GM23248 (cell line): ENCODE measurements at places on chromosomes 5 and 9. TPM values are rescaled to one million over a fixed set of nuclear protein-coding genes. Genes with fewer than 3 reads are reported as not detected.
A peak's percentile ranks its signal among the peaks of the same experiment; 100 is the strongest.

The FGD3 gene
- not detected in 2 replicates for total RNA-seq

The KYAT1 gene
- total RNA-seq = 5.1 and 5.8 TPM in 2 replicates

The S1PR3 gene
- total RNA-seq = 15.8 and 16.9 TPM in 2 replicates

The STING1 gene
- 75.0 and 87.8 TPM in 2 replicates for total RNA-seq

The NNT gene
- 27.2 and 47.2 TPM in 2 replicates for total RNA-seq

DNA sequence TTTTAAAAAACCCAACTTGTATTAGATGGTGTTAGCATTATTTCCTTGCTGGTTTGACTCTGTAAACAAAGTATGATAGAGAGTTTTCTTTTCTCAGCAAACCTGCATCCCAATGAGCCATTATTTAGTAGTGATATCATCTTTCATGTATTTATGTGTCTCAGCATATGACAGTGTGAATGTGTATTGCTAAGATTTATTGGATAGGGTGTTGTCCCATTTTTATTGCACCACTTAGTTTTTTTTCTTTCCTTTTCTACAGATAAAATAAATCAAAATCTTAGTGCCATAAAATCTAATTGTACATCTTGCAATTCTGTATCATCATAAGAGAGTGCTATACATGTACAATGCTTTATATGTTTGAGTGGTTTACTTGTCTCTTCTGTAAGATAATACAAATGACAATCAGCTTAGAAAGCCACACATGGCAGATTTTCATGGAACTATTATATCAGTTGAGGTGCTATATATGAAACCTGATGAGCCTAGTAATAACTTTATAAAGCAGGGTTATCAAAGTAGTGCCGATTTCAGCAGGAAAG lies 149.2 kb upstream of the CYLC2 start:
- DNase-seq = no peak

DNA sequence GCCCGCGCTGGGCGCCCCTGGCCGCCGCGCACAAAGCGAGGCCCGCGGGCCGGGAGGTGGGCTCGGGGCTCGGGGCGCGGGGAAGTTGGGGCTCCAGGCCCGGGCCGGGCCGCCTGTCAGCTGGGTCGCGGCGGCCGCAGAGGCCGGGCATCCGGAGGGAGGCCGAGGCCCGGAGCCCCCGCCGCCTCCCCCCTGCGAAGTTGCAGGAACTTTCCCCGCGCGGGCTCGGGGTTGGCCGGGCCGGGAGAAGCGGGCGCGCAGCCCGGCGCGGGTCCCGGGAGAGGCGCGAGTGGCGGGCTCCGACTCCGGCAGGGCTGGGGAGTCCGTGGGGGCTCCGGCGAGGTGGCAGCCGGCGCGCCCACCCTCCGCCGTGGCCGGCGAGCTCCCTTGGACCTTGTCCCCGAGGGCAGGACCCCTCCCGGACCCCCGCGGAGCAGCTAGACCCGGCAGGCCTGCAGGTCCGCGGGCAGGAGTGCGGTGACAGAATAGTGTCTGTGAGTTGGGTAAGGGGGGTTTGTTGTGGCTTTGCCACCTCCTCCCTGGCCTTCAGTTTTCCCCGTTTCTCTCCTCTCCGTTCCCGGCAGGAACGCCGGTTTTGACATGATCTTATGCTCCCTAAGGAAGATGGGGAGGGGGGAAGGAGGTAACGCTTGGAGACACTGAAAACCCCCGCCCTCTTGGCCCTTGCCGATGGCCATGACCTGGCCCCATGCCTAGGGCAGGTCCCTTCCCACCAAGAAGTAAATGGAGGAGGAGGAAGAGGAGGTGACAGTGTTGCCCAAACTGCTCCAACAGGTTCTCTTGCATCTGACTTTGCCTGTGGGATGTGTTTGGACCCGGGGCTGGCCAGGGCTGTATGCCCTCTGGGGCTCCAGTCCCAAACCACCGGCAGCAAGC lies 942 bp downstream of the PHF2 start:
- peak; percentile 60 for DNase-seq

DNA sequence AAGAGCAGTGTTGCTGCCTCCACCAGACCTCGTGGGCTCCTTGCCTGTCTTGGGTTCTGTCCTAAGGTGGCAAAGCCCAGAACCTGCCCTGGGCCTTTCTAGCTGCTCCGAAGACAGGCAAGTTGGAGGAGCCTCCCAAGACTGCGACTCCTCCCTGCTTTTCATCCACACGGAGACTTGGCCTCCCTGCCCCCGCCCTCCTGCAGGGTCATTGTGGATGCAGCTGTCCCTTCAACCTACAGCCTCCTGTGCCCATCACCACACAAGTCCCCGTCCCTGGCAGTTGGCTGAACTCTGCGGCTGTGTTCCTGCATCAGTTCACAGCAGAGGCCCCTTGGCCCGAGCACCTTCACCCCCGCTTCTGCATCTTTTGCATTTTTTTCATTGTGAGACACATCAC lies 59.2 kb downstream of the WNK2 start:
- DNase-seq = no peak

GRCh38 chr5:72702881-72703434 lies 113.5 kb upstream of the TNPO1 start:
- no peak for DNase-seq

DNA sequence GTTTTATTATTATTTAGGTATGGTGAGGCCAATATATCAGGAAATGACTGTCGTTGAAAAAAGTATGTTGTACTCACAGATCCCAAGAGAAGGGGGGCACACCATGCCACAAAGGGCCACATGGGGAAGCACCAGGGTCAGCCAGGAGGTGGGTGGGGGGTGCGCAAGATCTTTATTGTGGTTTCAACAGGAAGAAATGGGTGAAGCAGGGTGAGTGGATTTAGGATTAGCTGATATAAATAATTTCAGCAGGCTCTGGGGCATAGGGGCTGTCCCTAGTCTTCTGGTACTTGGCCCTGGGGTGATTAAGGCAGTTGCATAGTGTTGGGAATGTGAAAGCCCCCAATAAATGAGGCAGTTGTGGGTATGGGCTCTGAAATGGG lies 8.6 kb downstream of the PDCD1LG2 start:
- DNase-seq = no peak

DNA sequence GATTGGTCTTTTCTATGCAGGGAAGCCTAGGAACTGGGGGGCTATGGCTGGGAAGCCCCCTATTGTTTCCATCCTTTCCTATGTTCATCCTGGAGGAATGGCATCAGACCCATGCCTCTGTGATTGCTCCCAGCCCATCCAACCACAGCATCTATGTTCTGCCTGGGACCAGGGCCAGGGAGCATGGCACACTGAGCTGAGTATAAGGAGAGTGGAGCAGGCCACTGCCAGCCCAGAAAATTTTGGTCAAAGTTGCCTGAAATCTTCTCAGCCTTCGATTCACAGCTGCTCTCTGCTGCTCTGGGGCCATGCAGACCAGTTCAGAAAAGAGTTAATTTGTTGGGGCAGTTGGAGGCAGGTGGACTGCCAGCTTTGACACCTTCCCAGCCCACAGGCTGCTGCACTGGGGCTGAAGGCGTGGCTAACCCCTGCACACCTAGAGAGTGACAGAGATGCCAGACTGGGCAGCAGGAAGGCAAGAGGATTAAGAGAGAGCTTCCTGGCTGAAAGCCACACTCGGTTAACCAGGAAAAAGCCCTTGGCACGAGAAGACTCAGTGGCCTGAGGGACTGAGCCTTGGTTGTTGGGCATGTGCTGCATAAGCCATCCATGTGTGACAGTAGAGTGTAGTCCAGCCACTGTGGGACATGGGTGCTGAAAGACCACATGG lies 12.1 kb downstream of the TGFBI start:
- DNase-seq = peak; percentile 59

DNA sequence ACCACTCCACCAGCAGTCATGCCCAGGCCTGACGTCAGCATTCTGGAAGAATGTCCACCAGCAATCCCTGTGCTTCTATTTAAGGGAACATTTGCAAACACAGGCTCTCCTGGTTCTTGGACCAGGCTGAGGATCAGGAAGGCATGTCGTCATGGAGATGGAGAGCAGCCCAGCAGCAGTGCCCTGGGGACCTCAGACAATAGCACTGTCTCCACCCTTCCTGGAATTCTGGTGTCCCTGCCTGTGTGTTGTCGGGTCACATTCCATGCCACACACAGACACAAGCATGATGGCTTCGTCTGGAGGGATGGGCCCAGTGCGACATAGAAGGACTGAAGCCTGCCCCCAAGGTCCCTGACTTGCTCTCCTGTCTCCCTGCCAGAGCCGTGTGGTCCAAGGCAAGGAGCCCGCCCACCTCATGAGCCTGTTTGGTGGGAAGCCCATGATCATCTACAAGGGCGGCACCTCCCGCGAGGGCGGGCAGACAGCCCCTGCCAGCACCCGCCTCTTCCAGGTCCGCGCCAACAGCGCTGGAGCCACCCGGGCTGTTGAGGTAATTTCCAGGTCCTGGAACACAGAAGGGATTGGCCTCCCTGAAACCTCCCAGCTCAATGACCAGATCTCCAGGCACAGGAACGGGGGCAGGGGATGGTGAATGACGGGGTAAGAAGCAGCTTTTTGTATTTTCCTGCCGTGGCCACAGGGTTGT lies 43.8 kb downstream of the STOM start:
- peak; percentile 93 for DNase-seq

GRCh38 chr9:20200581-20200980 lies 411.7 kb upstream of the SLC24A2 start:
- DNase-seq = no peak

DNA sequence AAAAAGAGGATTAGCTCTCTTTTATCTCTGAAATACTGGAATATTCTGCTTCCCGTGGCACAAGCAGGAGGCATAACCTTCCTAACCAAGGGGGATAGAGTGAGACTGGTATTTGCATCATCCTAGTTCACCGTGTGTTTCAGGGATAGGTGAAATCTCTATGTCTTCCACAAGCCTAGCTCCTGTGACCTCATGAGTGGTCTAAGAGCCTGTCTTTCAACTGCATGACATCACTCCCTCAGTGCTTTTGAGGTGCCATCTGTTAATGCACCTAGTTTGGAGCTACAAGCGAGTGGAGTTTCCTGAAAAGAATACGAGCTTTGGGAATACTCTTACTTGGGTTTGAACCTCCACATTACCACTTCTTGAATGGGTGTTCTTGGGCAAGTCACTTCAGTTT lies 181.8 kb downstream of the PAPPA start:
- no peak for DNase-seq

GRCh38 chr9:132784286-132784830 lies 93.7 kb downstream of the AK8 start:
- DNase-seq = no peak

- DNase-seq = no peak
Observed at GRCh38 chr9:128250839-128251731, 24.7 kb downstream of the GOLGA2 start.

DNA sequence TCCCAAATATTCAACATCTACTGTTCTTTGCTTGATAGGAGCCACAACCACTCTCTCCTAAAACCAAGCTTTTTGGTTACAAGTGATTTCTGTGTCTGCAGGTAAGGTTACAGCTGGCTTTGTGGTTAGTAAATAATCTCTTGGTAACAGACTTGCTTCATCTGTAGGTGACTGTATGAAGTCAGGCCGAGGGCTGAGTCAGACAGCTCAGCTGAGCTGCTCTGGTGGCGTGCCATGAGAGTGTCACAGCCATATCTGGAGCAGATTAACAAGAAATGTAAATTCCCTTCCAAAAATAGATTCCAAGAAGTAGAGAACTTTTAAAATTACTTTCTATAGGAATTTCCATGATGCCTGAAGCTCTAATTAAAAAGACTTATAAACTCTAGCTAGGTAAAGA lies 23.7 kb upstream of the TAS2R1 start:
- DNase-seq = peak; percentile 97

- no peak for DNase-seq
Observed at GRCh38 chr5:98464737-98465330, 308.6 kb upstream of the RGMB start.
